ENCODE measurements at places on chromosomes 5 and 9.

- no peak for DNase-seq
Measured at GRCh38 chr5:149765932-149766331, 35.8 kb downstream of the PPARGC1B start.

- no peak for DNase-seq
Measured at GRCh38 chr5:81408496-81408895, 14.6 kb upstream of the ACOT12 start.

- no peak for DNase-seq
Measured at GRCh38 chr9:93024986-93025630, 33.4 kb upstream of the SUSD3 start.

GRCh38 chr9:69865986-69866385 is 45.4 kb downstream of the CFAP95 start:
- no peak for DNase-seq

GRCh38 chr9:125932012-125932411 is 184.8 kb downstream of the PBX3 start:
- no peak for DNase-seq

DNA sequence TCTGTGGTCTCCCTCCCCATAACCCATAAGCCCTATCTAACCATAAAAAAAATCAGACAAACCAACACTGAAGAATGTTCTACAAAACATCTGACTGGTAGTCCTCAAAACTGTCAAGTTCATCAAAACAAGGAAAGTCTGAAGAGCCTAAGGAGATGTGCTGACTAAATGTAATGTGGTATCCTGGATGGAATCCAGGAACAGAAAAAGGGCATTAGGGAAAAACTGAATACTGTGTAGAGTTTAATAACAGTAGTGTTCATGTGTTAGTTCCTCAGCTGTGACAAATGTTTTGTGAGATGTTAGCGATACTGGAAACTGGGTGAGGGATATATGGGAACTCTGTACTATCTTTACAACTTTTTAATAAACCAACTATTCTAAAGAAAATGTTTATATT is 75.7 kb upstream of the EQTN start:
- DNase-seq = no peak

DNA sequence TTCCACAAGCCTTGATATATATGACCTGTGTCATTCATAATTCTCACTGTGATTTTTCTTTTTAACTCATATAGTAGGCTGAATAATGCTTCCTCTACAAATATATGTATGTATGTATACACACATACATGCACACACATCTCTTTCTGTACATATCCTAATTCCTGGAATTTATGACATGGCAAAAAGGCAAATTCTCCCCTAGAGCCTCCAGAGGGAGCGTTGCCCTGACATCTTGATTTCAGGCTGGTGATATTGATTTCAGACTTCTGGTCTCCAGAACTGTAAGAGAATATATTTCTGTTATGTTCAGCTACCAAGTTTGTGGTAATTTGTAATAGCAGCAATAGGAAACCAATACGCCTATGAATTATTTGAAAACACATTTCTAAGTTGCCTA is 166.6 kb upstream of the GAS1 start:
- DNase-seq = no peak

GRCh38 chr5:55303238-55303690 is 4.2 kb downstream of the DHX29 start:
- DNase-seq = no peak

- no peak for DNase-seq
Measured at GRCh38 chr5:20434786-20435185, 446.8 kb upstream of the CDH18 start.

Data from stimulated activated CD4-positive, alpha-beta T cell treated with anti-CD3 and anti-CD28 coated beads, Interleukin-4, amount 100 ng/mL, for 4 hours (primary cell).